ENCODE measurements at places on chromosomes 6 and 20. TPM values are rescaled to one million over a fixed set of nuclear protein-coding genes. Genes with fewer than 3 reads are reported as not detected.

- no peak for DNase-seq
- no peaks in the 10 kb centered on the region for H3K27me3 ChIP-seq
- H3K27ac ChIP-seq = no peak overlapping the region
- H3K36me3 ChIP-seq = no peaks in the 10 kb centered on the region
- H3K4me3 ChIP-seq = no peak overlapping the region
Observed at GRCh38 chr20:23010096-23010495, 25.0 kb upstream of the SSTR4 start.

DNA sequence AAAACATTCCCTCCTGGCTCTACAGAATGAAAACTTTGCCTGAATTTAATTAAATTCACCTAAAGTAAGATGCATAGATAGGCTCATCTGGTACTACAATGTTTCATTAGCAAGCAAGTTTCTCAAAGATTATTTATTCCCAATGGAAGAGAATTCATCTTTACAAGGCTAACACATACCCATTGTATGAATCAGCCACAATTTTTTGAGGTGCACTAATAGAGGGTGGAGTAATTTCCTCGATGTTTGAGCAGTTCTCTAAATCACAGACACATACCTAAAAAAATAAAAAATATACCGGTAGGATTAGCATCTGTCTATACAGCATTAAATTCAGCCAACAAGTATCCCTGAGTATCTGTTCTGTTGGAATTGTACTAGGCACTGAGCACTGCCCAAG lies 32.7 kb downstream of the ROS1 start:
- H3K27me3 ChIP-seq = peaks cover 11% of the 10 kb centered on the region
- no peaks in the 10 kb centered on the region for H3K4me1 ChIP-seq
- no peaks in the 10 kb centered on the region for H3K36me3 ChIP-seq
- H3K4me3 ChIP-seq = no peak overlapping the region
- DNase-seq = no peak
- no peak overlapping the region for H3K27ac ChIP-seq

DNA sequence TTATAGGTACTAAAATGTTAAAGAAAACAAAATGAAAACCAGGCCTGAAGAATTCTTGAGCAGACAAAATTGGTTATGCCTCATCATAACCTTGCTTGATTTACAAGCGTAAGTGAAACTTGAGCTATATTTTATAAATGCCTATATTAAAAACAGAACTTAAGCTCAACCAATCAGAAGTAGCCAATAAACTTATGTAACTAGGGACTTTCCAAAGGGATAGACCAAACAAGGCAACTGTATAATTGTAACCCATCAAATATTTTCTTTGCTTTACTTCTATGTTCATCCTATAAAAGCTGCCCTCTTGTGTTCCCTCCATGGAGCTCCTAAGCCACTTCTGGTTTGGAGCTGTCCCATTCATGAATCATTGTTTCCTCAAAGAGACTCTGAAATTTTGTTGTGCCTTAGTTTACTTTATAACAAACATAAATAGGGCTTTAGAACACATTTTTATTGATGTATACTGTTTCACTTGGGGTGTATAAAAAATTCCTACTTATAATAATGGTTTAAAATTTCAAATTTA lies 101.6 kb upstream of the CARMIL1 start:
- no peak for DNase-seq
- H3K4me1 ChIP-seq = peaks cover 41% of the 10 kb centered on the region
- H3K27me3 ChIP-seq = no peaks in the 10 kb centered on the region
- no peaks in the 10 kb centered on the region for H3K36me3 ChIP-seq
- no peak overlapping the region for H3K4me3 ChIP-seq

- no peak overlapping the region for H3K4me3 ChIP-seq
- no peaks in the 10 kb centered on the region for H3K4me1 ChIP-seq
- no peaks in the 10 kb centered on the region for H3K36me3 ChIP-seq
- peaks cover 5% of the 10 kb centered on the region for H3K27me3 ChIP-seq
- H3K27ac ChIP-seq = no peak overlapping the region
Observed at GRCh38 chr6:33728438-33728837, 16.9 kb upstream of the UQCC2 start.

GRCh38 chr6:34227761-34228421 lies 8.8 kb upstream of the HMGA1 start:
- H3K4me3 ChIP-seq = no peak overlapping the region
- no peaks in the 10 kb centered on the region for H3K27me3 ChIP-seq
- H3K36me3 ChIP-seq = no peaks in the 10 kb centered on the region
- no peak for DNase-seq

DNA sequence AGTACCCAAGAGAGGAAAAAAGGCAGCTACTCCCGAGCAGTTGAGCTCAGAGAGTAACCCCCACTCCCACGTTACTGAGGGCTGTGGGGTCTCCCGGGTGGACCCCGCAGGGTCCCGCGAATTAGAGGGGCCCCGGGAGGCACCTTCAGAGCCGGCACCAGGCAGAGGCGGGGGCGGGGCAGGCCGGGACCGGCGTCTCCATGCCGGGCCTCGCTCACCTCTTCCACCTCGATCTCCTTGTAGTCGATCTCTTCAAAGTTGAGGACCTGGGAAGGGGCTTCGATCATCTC lies 381 bp downstream of the MAP3K7 start:
- peaks cover 2% of the 10 kb centered on the region for H3K27me3 ChIP-seq
- H3K4me3 ChIP-seq = peak overlapping the region; percentile 93
- H3K27ac ChIP-seq = peak overlapping the region; percentile 88

DNA sequence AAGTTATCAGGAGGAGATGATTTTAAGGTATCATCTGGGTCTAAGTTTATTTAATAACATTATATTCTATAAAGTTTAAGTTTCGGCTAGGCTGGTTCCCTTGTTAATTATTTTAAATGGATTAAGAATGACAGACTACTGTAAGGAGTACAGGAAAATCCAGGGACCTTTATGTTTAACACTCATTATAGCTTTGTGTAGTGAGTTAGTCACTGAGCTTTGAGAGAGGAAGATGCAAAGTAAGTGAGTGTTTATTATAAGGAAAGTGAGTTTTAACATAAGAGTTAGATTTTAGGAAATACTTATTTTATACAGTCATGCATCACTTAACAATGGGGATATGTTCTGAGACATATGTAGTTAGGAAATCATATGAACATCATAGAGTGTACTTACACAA lies 485.5 kb downstream of the MMUT start:
- H3K36me3 ChIP-seq = no peaks in the 10 kb centered on the region
- no peaks in the 10 kb centered on the region for H3K4me1 ChIP-seq
- no peaks in the 10 kb centered on the region for H3K27me3 ChIP-seq
- DNase-seq = no peak
- no peak overlapping the region for H3K4me3 ChIP-seq

MOXD1 gene
- not detected for total RNA-seq

ENTPD6 gene
- 51.2 TPM for total RNA-seq

Data from endothelial cell of umbilical vein (primary cell).